ENCODE measurements at places on chromosomes 2 and 18.

- DNase-seq, result no peak
Measured at GRCh38 chr2:147630585-147630984, 214.2 kb upstream of the ACVR2A start.

- DNase-seq, result no peak
Measured at GRCh38 chr2:38390947-38391346, 13.9 kb upstream of the ATL2 start.

- DNase-seq, result no peak
Measured at GRCh38 chr2:46411245-46411641, 68.1 kb upstream of the TMEM247 start.

DNA sequence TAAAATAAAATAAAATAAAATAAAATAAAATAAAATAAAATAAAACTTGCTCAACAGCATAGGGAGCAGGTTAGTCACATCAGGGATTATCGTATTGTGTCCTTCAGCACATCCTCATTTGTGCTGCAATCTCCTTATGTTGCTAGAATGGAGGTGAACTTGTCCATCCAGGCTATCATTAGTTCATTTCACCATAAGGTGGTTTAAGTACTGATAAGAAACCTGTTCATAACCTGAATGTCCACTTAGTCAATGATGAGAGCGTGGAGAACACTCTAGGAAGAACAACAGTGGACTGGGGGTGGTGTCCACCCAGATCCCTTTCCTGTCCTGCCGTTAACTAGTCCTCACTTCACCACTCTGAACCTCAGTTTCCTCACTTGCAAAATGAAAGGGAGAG lies 21.9 kb downstream of the DHRS9 start:
- no peak for DNase-seq
